ENCODE measurements at places on chromosomes 5 and 9.
A peak's percentile ranks its signal among the peaks of the same experiment; 100 is the strongest.

GRCh38 chr9:29282121-29282520 lies 1708.8 kb upstream of the C9orf72 start:
- no peak for DNase-seq

DNA sequence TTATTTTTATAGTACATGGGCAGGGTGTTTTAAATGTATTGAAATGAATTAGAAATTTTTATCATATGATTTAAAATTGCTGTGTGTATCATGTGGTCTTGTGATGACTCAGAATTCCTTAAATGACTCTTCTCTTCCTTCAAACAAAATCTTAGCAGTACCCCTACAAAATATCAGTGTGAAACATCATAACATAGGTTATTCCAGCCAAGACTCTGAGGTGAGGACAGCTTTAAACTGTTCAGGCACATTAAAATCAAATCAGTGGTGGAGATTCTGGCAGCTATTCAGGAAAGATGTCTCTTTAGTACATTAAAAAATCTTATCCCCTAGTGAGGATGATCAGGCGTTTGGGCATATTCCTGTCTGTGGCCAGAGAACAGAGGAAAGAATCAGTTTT lies 174.0 kb downstream of the MAN2A1 start:
- peak; percentile 29 for DNase-seq

DNA sequence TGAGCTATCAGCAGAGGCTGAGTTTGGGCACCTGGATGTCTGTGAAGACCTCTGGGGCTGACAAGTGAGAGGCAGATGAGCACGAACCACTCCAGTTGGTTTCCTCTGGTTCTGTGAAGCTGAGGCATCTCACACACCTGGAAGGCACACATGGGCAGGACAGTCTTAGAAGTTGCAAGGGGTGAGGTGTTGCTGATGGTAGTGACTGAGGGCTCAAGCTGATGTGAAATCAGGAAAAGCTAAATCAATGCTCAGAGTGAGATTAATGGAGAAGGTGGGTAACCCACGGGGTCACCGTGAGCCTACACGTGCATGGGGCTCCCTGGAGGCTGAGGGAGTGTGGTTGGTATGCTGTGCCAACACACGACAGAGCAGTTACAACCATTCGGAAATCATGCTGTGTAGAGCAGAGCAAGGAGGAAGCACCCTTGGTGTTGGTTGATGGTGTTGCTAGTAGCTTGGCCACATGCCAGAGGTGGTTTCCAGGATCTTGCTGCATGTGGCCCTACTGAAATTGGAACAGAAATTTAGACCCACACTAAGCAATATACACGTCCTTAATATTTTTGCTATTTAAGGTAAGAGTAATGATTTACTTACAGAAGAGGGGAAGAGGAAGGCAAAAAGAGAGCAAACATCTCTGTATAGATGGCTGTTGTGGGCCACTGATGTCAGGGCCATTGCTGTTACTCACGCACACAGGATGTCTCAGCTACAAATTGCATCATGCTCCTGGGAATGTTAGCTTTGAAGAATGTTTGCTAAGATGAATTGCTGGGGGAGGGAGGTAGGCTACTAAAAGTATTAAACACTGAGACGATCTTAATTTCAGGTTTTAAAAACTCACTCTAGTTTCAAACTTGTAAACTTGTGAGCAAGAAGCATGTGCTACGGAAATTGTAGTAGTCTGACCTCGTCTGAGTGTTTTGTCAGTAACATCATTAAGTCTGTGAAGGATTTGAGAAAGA lies 170.5 kb downstream of the ARHGEF28 start:
- peak; percentile 82 for DNase-seq

- DNase-seq, result no peak
Observed at GRCh38 chr9:79615038-79615437, 43.3 kb downstream of the TLE4 start.

DNA sequence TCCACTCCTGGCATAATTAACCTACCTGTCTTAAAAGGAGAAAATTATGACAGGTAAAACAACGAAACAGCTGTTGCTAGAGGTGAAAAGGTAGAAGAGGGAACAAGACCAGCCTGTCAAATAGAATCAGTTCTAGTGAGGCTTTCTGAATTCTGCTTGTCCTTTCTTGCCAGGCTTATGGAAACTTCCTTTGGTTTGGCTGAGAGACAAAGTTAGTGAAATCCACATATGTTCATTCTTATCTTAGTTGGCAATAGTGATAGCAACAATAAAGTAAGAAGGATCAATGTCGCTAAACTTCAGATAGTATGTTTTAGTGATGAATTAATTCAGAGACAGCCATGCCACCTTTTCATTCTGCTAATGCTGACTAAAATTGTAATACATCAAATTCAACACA lies 34.4 kb downstream of the HAPLN1 start:
- no peak for DNase-seq

DNA sequence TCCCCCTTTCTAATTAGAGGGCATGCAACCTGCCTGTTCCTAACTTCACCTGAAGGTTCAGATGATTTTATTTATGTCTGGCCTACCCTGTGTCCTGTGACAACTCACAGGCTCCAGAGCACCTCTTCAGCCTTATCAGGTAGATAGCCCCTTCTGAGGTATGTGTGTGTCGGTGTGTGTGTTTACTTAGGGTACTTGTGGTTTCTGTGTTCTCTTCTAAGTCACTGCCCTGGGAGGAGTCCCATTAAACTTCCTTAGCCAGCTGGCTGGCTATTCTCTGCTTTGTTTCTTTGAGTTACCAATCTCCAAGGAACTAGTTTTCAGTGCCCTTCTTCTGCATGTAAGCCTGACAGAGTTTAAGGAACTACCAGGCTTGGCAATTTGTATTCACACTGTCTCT lies 74.9 kb downstream of the UNC13B start:
- no peak for DNase-seq

DNA sequence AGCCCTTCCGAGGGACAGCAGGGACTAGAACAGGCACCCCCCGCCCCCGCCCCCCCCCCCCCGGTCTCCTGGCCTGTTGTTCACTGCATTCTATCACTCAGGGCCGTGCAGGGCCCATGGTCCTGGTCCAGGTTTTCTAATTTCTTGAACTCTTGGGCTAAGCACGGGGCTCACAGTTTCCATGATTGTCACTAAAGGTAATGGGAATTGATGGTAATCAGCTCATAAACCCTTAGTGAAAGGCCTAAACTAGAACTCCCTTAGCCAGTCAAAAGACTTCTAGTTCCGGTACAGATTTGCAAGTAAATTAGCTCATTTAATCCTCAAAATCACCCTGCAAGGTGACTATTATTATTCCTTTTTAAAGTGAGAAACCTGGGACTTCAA lies 14.7 kb upstream of the PWWP2A start:
- DNase-seq, result no peak

DNA sequence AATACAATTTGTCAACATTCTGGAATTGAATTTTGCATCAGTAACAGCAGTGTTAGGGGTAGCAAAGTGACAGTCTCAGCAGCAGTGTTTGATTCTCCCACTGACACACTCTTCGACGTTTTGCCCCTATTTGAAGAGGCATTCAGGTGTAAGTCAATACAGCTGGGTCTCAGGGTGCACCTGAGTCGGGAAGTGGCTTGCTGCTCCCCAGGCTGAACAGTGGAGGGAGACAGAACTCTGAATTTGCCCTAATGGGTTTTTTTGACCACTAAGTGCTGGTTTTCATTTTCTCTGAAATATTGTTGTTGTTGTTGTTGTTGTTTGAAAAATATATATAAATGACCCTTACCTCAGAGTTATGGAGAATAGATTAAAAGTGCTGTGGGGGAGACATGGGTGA lies 223.2 kb downstream of the TLR4 start:
- no peak for DNase-seq

DNA sequence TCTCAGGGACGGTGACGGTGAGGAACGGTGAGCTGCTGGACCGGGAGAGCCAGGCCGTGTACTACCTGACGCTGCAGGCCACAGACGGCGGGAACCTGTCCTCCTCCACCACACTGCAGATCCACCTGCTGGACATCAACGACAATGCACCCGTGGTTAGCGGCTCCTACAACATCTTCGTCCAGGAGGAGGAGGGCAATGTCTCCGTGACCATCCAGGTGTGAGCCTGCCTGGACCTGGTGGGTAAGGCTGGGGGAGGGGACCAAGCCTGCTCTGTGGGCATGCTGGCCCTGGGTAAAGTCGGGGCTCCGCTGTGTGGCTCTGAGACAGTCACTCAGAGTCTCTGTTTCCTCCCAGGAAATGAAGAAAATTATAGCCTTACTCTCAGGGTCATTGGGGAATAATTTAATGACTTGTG lies 29.3 kb downstream of the CDHR2 start:
- DNase-seq, result peak; percentile 29

DNA sequence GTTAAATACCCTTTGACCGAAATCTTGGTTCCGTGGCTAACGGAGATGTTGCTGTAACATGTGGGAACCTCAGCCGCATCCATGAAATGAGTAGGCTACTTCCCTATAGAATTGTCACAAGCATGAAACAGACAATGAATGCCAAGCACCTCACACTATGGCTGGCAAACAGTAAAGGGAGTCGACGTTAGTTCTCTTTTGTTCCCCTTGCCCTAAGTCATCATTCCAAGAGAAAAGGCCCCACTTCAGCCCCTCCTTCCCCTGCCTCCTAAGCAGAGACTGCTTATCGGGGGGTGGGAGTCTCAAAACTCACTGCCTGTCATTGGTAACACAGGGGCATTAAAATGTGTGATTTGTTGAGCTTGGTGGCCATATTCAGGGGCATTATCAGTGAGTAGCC lies 159.6 kb downstream of the MAPKAP1 start:
- no peak for DNase-seq

GRCh38 chr5:176407456-176408251 lies 8.7 kb downstream of the CLTB start:
- DNase-seq, result peak; percentile 56

DNA sequence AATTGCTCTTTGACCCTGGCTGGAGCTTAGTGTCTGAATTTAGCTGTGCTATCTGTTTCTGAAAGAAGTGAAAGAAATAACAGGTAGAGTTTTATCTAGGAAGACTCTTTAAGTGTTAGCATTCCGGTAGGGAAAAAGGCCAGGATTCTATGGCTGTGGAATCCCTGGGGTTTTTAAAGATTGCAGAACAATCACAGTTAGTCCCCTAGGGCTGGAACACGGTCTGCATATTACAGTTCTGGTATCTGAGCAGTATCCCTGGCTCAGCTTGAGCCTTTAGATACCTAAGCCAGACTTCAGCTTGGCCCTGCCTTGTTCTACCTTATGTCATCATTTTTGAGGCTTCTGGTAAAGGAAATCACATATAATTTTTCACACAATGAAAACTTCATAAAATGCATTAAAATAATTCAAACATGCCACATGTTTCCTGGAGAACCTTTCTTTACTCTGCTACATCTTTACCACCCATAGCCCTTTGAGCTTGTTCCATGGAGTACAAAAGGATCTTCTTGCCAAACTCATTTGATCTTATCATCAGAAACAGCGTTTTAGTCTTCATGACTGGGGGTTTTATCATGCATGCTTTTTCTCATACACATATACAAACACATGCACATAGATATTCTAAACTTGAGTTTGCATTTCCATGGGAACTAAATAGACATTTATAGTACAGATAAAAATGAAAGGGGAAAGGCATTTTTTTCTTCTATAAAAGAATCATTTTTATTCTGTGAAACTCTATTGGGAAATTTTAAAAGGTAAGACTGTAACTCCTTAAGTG lies 410.8 kb downstream of the CETN3 start:
- DNase-seq, result no peak

DNA sequence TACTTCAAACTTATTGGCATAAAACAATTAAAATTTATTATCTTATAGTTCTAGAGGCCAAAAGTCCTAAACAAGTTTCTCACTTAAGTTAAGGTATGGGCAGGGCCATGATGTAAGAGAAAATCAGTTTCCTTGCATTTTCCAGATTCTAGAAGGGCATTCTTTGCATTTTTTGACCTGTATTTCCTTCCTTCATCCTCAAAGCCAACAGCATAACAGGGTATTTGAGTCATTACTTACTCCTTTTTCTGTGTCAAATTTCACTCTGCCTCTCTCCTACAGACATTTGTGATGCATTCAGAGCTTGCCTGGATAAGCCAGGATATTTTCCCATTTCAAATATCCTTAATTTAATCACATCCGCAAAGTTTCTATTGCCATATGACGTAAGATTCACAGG lies 1499.0 kb downstream of the EFNA5 start:
- peak; percentile 39 for DNase-seq

- DNase-seq, result peak; percentile 64
Observed at GRCh38 chr5:105952875-105953274, 1717.9 kb downstream of the EFNA5 start.

DNA sequence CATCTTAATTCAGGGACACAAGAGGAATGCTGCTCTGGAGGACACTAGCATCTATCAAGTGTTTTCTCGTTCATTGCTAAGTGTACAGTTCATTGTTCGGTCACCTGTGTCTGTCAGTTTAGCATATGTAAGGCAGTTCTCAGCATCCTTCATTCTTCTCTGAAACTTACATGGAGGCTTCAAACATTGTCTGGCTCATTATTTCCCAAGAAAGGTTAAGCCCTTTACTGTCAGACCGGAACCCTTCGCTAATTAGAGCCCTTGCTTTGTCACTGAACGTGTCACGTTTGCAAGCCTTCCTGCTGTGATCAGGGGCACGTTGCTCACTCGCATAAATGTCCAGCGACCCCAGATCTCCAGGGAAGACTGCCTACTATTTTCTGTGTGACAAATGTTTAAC lies 62.3 kb upstream of the RIOK2 start:
- no peak for DNase-seq

DNA sequence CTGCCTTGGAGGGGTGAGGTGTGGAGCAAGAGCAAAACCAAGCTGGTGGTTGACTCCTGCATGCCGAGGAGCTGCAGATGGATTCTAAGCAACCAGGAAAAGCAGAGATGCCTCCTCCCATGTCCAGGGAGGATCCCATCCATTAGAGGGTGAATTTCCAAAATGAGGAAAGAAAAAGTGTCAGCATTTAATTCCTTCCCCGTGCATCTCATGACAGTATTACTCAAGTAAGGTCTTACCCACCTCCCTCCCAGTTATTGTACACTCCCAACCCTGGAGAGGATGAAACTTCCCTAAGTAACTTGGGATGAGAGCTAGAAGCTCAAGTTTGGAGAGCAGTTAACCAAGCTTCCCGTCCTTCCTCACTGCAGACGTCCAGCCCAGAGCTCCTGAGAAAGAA lies 19.9 kb downstream of the C9orf152 start:
- no peak for DNase-seq

- DNase-seq, result no peak
Observed at GRCh38 chr5:178338750-178339144, 106.1 kb upstream of the PHYKPL start.

- DNase-seq, result peak; percentile 46
Observed at GRCh38 chr5:53936481-53937352, 373.7 kb downstream of the ARL15 start.

- peak; percentile 34 for DNase-seq
Observed at GRCh38 chr5:84494453-84494852, 109.8 kb upstream of the EDIL3 start.

- DNase-seq, result peak; percentile 39
Observed at GRCh38 chr5:154193701-154194121, 3.2 kb downstream of the GALNT10 start.

DNA sequence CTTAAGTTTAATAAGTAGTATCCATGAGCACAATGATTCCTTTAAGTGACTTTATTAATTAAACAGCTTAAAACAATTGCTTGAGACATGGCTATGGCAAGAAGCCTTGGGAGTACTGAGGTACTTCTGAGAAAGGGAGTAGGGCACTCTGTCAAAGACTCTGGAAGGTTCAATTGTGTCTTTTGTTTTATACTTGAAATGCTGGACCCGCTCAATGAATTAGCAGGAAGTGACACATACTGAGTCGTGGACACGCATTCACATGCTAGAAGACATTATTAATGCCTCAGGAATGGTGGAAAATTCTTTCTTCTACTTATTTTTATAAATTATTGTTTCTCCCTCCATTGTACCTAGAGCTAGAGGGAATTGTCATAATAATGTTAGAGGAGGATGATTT lies 347.3 kb upstream of the ZNF608 start:
- DNase-seq, result peak; percentile 38

All from adipocyte (in vitro differentiated cells).